ENCODE measurements at places on chromosomes 2 and 18. TPM values are rescaled to one million over a fixed set of nuclear protein-coding genes. Genes with fewer than 3 reads are reported as not detected.
A peak's percentile ranks its signal among the peaks of the same experiment; 100 is the strongest.

GRCh38 chr2:128613351-128613750, 294.7 kb upstream of the HS6ST1 start:
- DNase-seq, result no peak

- DNase-seq, result peak; percentile 69
Measured at GRCh38 chr2:64595397-64596176, 58.1 kb downstream of the SERTAD2 start.

DNA sequence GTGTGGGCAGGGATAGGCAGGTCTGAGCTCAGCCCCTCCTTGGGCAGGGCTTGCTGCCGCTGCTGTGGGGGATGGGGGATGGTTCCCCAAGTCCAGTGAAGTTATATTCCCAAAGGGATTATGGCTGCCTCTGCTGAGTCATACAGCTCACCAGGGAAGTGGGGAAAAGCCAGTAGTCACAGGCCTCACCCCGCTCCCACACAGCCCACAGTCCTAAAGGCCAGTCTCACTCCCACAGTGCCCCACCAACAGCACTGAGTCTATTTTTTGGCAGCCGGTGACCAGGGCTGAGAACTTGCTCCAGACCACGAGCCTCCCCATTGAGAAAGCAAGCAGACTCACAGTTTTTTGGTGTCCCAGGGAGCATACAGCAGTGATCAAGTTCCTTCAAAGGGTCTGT, 173.3 kb downstream of the OSR1 start:
- DNase-seq, result peak; percentile 8

DNA sequence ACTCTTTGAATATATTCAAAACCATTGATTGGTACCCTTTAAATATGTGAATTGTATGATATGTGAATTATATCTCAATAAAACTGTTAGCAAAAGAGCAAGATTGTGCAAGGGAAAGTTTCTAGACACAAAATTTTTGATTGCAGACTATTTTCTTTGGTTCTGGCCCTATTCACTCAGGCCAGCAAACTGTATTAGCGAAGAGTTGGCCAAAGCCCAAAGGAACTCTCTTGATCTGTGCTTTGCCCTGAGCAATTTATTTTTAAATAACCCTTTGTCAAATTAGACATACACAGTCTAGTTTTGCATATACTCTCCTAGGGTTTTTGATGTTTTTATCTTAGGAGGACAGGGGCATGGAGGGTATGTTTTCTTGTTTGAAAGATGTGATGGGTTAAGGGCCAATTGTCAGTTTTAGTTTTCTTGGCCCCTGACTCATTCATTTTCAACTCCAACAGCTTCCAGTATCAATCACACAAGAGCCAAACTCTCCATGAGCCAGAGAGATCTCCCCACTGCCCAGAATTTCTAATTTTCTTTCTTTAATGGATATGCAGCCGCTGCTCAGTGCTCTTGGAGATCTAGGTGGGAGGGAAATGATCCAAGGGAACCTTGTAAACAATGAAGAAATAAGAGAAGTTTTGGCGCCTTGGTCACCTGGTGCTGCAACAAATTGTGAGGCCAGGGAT, 231.5 kb downstream of the SRBD1 start:
- peak; percentile 73 for DNase-seq

GRCh38 chr2:72993147-72993932, 76.0 kb downstream of the EMX1 start:
- peak; percentile 55 for DNase-seq

- peak; percentile 16 for DNase-seq
Measured at GRCh38 chr2:168789776-168790175, 12.7 kb upstream of the NOSTRIN start.

DNA sequence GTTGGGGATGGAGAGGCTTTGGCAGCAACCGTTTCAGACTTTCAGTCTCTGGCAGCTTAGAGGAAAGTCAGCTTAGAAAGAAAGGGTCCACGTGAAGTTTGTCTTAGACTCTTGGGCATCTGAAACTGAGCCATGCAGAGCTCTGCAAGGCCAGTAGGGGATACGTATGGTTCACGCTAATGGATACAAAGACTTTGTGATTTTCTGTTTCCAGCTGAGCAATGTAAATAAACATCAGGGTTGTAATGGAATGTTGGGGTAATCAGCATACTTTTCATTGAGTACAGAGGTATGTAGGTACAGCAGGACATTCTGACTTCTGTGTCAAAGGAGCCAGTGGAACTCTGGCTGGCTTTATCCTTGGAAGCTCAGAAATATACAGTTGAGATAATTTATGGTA, 31.0 kb downstream of the RALB start:
- DNase-seq, result peak; percentile 12

GRCh38 chr2:173086518-173087213, 11.0 kb downstream of the MAP3K20 start:
- no peak for DNase-seq

Gene KLHL30
- total RNA-seq, result 0.33 TPM

Gene C2orf66
- total RNA-seq, result not detected

All from fibroblast of the aortic adventitia (primary cell).